IPS DF 19.7 (cell line): ENCODE measurements at places on chromosomes 7 and 10.

- DNase-seq: no peak
Measured at GRCh38 chr10:71756311-71757191, 16.8 kb downstream of the VSIR start.

- no peak for DNase-seq
Measured at GRCh38 chr10:123757853-123758252, 91.7 kb downstream of the GPR26 start.

- DNase-seq: no peak
Measured at GRCh38 chr7:3616306-3616705, 315.3 kb downstream of the SDK1 start.

GRCh38 chr7:54981913-54982312 is 36.9 kb upstream of the EGFR start:
- no peak for DNase-seq

DNA sequence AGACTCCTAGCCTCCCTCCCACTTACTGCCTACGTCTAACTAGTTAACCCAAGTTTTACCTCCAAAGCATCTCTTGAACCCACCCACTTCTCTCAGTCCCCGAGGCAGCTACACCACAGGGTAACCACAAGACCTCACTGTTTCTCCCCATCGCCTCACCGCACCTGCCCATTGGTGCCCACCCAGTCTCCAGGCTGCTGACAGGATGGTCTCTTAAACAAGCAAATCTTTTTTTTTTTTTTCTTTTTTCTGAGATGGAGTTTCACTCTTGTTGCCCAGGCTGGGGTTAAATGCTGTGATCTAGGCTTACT is 47.0 kb downstream of the DENND2A start:
- no peak for DNase-seq
